Uterine smooth muscle cell (primary cell): ENCODE measurements at places on chromosomes 6 and 20. TPM values are rescaled to one million over a fixed set of nuclear protein-coding genes. Genes with fewer than 3 reads are reported as not detected.

Gene CST7
- 0.37 TPM in 1 of 2 replicates, not detected in the other for total RNA-seq

Gene ENTPD6
- 82.3 and 99.5 TPM in 2 replicates for total RNA-seq

Gene AIF1
- total RNA-seq, result not detected in 2 replicates

Gene RAB44
- under 0.01 TPM in 1 of 2 replicates, not detected in the other for total RNA-seq

Gene NINL
- 10.7 and 14.4 TPM in 2 replicates for total RNA-seq

Gene FYN
- total RNA-seq, result 29.1 and 64.6 TPM in 2 replicates
